ENCODE measurements at places on chromosomes 7 and 10.

- DNase-seq: no peak
These were observed 38.0 kb upstream of the SPOCK2 start for GRCh38 chr10:72126184-72126871.

DNA sequence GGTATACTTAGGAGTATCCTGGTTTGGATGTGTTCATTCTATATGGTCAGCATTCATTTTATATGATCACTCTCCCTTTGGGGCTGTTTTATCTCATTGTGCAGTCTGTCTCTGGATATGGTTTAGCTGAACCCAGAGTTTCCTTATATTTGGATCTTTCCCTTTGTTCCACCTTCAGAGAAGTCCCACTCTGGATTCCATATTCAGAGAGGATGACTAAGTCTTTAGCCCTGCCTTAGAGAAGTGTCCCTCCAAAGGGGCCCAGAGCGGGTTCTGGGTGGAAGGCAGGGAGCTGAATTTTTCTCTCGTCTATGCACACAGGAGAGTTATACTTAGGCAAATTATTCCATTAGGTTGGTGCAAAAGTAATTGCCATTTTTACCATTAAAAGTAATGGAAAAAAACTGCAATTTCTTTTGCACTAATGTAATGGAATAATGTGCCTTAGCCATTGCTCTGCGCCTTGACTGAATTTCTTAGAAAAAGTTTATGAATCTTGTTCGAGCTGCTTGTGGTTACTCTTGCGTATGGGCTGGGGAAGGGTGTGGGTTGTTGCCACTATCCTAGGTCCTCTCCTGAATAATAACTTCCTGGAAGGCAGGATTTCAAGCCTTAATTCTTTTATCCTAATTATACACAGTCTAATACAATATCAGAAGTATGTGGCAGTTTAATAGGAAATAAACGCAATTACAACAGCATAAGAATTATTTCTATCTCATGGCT is 74.2 kb upstream of the MTPN start:
- DNase-seq: no peak

GRCh38 chr10:124566222-124566888 is 104.7 kb downstream of the LHPP start:
- DNase-seq: no peak

DNA sequence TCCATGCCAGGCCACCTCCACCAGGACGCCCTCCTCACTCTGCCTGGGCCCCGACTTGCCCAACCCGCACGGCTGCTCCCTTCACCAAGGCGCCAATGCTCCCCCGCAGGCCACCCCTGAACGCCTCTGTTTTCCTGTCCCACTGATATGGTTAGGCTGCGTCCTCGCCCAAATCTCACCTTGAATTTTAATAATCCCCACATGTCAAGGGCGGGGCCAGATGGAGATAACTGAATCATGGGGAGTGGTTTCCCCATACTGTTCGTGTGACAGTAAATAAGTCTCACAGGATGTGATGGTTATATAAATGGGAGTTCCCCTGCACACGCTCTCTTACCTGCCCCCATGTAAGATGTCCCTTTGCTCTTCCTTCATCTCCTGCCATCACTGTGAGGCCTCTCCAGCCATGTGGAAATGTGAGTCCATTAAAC is 29.8 kb downstream of the RSU1 start:
- no peak for DNase-seq

GRCh38 chr7:49703881-49704280 is 69.6 kb upstream of the VWC2 start:
- DNase-seq: no peak

DNA sequence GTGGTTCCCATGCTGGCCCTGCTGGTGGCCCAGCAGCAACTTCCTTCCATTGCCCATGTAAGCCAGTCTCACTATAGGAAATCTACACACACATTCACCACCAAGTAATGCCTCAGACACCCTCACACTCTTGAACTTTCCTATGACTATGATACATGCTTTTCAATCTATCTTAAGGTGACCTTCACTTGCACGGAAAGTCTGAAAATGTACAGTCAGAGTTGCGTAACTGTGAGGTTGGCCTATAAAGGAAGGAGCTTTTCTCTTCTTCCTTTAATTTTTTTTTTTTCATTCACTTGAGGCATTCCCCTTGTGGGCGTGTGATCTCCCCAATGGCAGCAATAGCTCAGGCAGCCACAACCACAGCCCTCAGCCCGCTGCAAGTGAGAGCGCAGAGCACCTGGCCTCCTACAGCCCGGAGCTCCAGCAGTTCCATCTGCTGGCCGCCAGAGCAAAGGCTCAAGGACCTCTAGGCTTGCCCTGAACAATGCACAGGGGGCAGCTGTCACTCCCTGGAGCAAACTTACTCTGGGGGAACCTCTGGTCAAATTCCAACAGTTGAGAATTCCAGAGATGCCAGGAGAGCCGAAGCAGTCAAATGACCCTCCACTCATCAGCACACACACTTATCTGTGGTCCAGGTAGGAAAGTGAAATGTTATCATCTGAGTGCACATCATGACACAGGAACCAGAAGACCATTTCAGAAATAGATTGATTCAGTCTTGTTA is 123.1 kb upstream of the ADO start:
- DNase-seq: peak; percentile 31

GRCh38 chr7:84455788-84456187 is 261.2 kb upstream of the SEMA3A start:
- no peak for DNase-seq

DNA sequence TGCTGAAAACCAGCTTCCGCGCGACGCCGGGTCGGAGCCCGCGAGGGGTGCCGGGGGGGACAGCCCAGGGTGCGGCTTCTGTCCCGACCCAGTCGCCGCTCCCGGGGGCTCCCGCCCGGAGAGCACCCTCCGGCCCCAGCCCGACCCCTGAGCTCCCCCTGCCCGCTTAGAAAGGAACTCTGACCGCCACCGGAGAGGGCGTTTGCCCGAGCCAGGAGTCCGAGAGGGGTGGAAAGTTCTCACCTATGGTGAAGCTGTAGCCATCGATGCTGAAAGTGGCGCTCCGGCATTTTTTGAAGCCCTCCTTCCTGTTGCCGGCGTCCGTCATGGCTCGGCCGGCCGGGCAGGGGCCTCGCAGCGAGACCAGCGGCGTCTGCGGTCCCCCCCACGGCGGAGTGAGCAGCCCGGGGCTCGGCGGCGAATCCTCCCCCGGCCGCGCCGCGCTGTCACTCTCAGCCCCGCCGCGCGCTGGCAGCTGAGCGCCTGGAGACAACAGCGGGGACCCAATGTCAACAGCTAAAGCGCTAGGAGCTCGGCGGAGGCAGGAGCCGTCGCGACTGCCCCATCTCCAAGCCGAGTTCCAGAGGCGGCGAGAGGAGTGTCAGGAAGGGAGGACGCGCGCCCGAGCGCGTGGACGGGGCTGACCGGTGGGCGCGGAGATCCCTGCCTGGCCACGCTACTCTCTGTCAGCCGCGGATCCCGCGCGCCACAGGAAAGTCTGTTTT is 191.6 kb downstream of the LSM5 start:
- DNase-seq: no peak

GRCh38 chr7:18540396-18540795 is 44.8 kb downstream of the HDAC9 start:
- no peak for DNase-seq

DNA sequence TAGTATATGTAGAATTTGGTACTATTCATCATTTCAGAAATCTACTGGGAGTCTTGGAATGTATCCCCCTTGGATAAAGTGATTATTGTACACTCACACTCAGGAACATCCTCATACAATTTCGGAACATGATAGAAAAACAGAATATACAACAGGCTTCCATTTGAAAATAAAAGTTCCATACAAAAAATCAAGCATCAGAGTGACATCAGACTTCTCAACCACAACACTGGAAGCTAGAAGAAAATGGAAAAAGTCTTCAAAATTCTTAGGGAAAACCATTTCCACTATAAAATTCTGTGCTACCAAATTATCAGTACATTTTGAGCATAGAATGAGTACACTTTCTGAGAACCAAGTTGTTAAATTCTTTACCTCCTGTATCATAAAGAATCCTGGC is 8.8 kb downstream of the LYZL1 start:
- DNase-seq: no peak

- no peak for DNase-seq
These were observed 123.7 kb downstream of the CUL2 start for GRCh38 chr10:34966451-34966850.

DNA sequence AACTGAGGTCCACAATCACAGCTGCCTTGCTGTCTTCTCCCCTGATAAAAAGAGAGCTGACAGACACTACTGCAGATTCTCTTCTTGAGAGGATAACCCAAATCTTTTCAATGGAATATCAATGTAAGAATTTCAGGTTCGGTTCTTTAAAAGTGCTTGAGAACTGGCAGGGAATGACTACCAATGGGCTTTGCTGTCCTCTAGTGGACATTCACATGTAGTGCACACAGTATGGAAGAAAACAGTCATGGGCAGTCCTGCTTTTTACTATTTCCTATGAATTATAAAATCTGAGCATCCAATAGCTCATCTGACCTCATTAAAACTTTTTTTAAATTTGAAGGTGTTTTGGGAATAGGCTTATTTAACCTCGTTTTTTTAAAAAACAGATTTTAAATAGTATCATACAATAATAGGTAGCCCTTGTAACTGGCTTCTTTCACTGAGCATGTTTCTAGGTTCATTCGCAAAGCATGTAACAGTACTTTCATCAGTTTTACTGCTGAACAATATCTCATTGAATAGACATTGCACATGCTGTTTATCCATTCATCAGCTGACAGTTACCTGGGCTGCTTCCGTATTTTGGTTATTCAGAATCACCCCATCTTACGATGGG is 18.3 kb downstream of the FZD9 start:
- DNase-seq: no peak
